Left cardiac atrium (tissue), 4 donors: ENCODE measurements at places on chromosomes 6 and 20. TPM values are rescaled to one million over a fixed set of nuclear protein-coding genes. Genes with fewer than 3 reads are reported as not detected.

Gene DSN1
- 6.7 TPM for total RNA-seq

Gene DYNLRB1
- 138 TPM for total RNA-seq

Gene RNASET2
- total RNA-seq: 18.3 TPM

Gene ARFGEF2
- 36.4 TPM for total RNA-seq

Gene ULBP1
- total RNA-seq: 0.12 TPM

Gene SNAP25
- 2.8 TPM for total RNA-seq

Gene ZNF165
- total RNA-seq: 0.24 TPM

Gene ZBP1
- 0.47 TPM for total RNA-seq

Gene ARMH2
- not detected for total RNA-seq
